Lung (tissue), 17 donors: ENCODE measurements at places on chromosomes 7 and 10. TPM values are rescaled to one million over a fixed set of nuclear protein-coding genes. Genes with fewer than 3 reads are reported as not detected.

DNA sequence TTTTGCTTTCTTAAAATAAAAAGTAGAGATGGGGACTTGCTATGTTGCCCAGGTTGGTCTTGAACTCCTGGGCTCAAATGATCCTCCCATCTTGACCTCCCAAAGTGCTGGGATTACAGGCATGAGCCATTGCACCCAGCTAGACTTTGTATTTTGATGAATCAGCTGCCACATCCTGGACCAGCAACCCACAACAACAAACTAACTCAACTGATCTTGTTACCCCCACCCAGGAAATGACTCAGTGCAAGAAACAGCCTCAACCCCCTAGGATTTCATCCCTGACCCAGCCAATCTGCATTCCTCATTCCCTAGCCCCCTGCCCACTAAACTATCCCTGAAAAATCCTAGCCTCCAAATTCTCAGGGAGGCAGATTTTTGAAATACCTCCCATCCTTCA, 123.8 kb downstream of the IPMK start:
- no peak for DNase-seq
- H3K27me3 ChIP-seq, result no peaks in the 10 kb centered on the region
- no peaks in the 10 kb centered on the region for H3K36me3 ChIP-seq

DNA sequence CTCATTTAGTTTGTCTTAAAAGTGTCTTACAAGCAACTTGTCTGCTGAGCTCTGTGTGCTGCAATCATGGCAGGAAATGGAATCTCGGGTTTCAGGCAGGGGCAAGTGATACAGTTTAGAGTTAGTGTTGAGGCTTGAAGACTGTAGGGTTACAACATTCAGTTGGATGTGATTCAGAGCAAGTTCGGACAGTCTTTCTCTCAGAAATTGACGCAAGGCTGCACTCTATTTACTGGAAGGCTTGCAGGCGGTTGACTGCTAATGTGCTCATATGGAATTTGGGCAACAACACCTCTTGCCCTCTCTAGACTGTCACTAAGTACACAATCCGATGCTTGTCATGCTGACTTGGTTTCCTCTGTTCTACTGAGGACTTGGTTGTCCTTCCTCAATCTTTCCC, 161.7 kb upstream of the BMPER start:
- H3K36me3 ChIP-seq, result no peaks in the 10 kb centered on the region
- H3K27me3 ChIP-seq, result no peaks in the 10 kb centered on the region
- DNase-seq, result peak; percentile 81
- H3K4me1 ChIP-seq, result peaks cover 13% of the 10 kb centered on the region

DNA sequence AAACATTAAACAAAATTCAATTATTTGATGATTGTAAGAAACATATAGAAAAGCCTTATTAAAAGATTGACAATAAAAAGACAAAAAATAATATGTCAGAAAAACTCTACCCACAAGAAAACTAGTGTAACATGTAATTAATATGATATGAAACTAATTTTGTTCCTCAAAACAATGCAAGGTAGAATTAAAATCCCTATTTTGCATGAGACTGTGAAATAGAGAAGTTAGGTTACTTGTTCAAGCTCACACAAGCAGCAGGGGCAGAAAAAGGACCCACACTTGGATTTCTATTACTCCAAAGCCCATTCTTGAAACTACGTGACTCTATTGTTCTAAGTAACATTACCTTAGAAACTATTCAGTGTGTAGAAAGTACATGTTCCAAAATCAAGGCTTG, 96.4 kb downstream of the KCNMA1 start:
- no peak for DNase-seq
- H3K4me1 ChIP-seq, result peaks cover 8% of the 10 kb centered on the region
- no peak overlapping the region for H3K4me3 ChIP-seq
- H3K27ac ChIP-seq, result no peak overlapping the region

DNA sequence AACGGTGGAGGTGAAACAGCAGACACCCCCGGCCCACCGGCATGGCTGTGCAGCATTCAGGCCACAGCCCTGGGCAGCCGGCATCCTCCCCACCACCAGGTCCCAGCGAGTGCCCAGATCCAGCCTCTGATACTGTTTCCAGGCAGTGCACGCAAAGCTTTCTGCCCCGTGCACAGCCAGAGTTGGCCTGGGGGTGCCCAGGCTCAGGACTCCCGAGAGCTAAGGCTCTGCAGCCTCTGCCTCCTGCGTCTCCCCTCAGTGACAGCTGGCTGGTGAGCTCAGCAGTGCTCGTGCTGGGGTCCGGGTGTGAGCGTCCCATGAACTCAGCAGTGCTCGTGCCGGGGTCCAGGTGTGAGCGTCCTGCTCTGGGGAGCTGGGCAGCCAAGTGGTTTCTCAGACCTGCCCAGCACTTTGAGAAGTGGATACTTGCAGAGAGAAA, 65.4 kb downstream of the CFAP46 start:
- H3K4me3 ChIP-seq, result no peak overlapping the region
- no peaks in the 10 kb centered on the region for H3K36me3 ChIP-seq
- H3K27ac ChIP-seq, result no peak overlapping the region
- no peaks in the 10 kb centered on the region for H3K4me1 ChIP-seq
- peak; percentile 5 for DNase-seq

- H3K27ac ChIP-seq, result no peak overlapping the region
- no peaks in the 10 kb centered on the region for H3K27me3 ChIP-seq
- DNase-seq, result no peak
- H3K36me3 ChIP-seq, result peaks cover 1% of the 10 kb centered on the region
Observed at GRCh38 chr10:91636892-91637291, 4.0 kb upstream of the PPP1R3C start.

Gene SLC26A4
- 2.2 TPM for total RNA-seq

Gene SPDYE2
- 0.34 TPM for total RNA-seq
